ENCODE measurements at places on chromosomes 6 and 20. TPM values are rescaled to one million over a fixed set of nuclear protein-coding genes. Genes with fewer than 3 reads are reported as not detected.

- no peak overlapping the region for H3K27ac ChIP-seq
- H3K4me3 ChIP-seq, result no peak overlapping the region
- H3K36me3 ChIP-seq, result no peaks in the 10 kb centered on the region
- H3K27me3 ChIP-seq, result no peaks in the 10 kb centered on the region
- no peak for DNase-seq
- no peaks in the 10 kb centered on the region for H3K4me1 ChIP-seq
Observed at GRCh38 chr6:66623050-66623449, 916.0 kb upstream of the EYS start.

GRCh38 chr20:16955462-16955861 lies 207.3 kb downstream of the OTOR start:
- no peaks in the 10 kb centered on the region for H3K27me3 ChIP-seq
- H3K4me3 ChIP-seq, result no peak overlapping the region
- DNase-seq, result no peak

Gene TRPC4AP
- total RNA-seq, result 37.7 TPM

- peak overlapping the region; percentile 77 for H3K27ac ChIP-seq
- peak overlapping the region; percentile 35 for H3K4me3 ChIP-seq
- H3K27me3 ChIP-seq, result no peaks in the 10 kb centered on the region
- DNase-seq, result peak; percentile 73
- H3K36me3 ChIP-seq, result peaks cover 42% of the 10 kb centered on the region
Observed at GRCh38 chr6:15504581-15505350, 158.1 kb downstream of the DTNBP1 start.

Gene TP53RK
- 5.7 TPM for total RNA-seq

Gene MUCL3
- total RNA-seq, result not detected

DNA sequence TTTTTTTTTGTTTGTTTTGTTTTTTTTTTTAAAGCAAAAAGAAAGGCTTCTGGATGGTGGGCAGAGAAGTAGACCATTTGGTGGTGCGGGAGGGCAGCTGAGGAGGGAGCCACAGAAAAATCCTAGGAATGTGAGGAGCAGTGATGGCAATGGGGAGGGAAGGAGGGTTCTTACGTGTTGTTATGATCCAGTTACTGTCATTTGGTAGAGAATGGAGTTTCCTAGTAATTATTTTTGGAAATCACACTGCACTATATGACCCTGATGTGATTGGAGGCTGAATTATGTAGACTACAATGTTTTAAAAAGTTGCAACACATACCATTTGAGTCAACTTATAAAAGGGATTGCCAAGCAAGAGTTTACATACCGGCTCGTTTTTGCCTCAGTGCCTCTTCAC lies 22.1 kb downstream of the ADGRF5 start:
- no peaks in the 10 kb centered on the region for H3K27me3 ChIP-seq
- peak overlapping the region; percentile 23 for H3K27ac ChIP-seq
- no peaks in the 10 kb centered on the region for H3K36me3 ChIP-seq
- no peak for DNase-seq
- no peak overlapping the region for H3K4me3 ChIP-seq

DNA sequence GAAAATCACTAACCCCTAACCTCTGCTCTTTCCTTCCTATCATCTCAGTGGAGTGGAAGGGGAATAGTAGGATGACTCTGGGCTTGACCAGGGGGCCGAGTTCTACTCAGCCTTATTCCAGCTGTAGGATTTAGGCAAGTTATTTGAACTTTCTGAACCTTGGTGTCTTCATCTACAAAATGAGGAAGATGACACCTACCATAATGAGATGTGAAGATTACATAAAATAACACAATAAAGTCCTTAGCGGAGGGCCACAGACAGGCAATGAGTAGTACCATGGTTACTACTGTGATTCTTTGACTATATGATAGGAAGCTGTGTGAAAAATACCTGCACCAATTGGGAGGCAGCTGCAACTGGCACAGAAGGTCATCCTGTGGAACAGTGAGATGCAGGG lies 53.6 kb upstream of the PIM1 start:
- H3K36me3 ChIP-seq, result no peaks in the 10 kb centered on the region
- no peak for DNase-seq
- no peak overlapping the region for H3K4me3 ChIP-seq
- H3K4me1 ChIP-seq, result no peaks in the 10 kb centered on the region
- no peak overlapping the region for H3K27ac ChIP-seq

GRCh38 chr6:149483334-149483725 lies 1.5 kb downstream of the ZC3H12D start:
- no peak for DNase-seq
- no peaks in the 10 kb centered on the region for H3K36me3 ChIP-seq
- H3K27me3 ChIP-seq, result no peaks in the 10 kb centered on the region
- no peak overlapping the region for H3K4me3 ChIP-seq

- peaks cover 32% of the 10 kb centered on the region for H3K27me3 ChIP-seq
- H3K4me1 ChIP-seq, result no peaks in the 10 kb centered on the region
- H3K36me3 ChIP-seq, result no peaks in the 10 kb centered on the region
- H3K4me3 ChIP-seq, result no peak overlapping the region
Observed at GRCh38 chr20:22348010-22348409, 236.4 kb downstream of the FOXA2 start.

Gene CNR1
- 0.49 TPM for total RNA-seq

- no peak overlapping the region for H3K4me3 ChIP-seq
- H3K36me3 ChIP-seq, result no peaks in the 10 kb centered on the region
- no peak overlapping the region for H3K27ac ChIP-seq
- H3K27me3 ChIP-seq, result no peaks in the 10 kb centered on the region
- H3K4me1 ChIP-seq, result no peaks in the 10 kb centered on the region
- DNase-seq, result peak; percentile 11
Observed at GRCh38 chr20:54573838-54574237, 98.4 kb downstream of the DOK5 start.

Gene TP53TG5
- 1.5 TPM for total RNA-seq

DNA sequence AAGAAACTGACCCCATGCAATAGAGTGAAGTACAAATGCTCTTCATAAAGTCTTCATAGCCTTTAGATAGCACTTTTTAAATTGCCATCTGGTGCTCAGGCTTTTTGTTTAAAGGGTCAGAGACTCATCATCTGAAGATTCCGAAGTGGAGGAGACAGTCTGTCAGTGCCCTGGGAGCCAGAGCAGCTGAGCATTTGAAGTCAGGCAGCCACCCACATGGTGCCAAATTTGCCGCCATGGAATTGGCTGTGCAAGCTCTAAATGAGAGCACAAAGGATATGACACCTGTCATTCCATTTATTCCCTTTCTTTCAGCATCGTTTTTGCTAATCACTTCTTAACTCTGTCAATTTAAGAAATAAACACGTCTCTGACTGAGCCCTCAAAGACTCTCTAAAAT lies 32.8 kb upstream of the CEP162 start:
- H3K4me3 ChIP-seq, result no peak overlapping the region
- no peaks in the 10 kb centered on the region for H3K27me3 ChIP-seq

- no peaks in the 10 kb centered on the region for H3K27me3 ChIP-seq
- DNase-seq, result no peak
- H3K4me1 ChIP-seq, result peaks cover 30% of the 10 kb centered on the region
- peak overlapping the region; percentile 94 for H3K27ac ChIP-seq
- H3K36me3 ChIP-seq, result no peaks in the 10 kb centered on the region
Observed at GRCh38 chr6:111606620-111607115, 990 bp upstream of the TRAF3IP2 start.

Gene SLC16A10
- total RNA-seq, result 4.2 TPM

- peaks cover 46% of the 10 kb centered on the region for H3K4me1 ChIP-seq
- H3K36me3 ChIP-seq, result no peaks in the 10 kb centered on the region
- no peak for DNase-seq
- H3K27me3 ChIP-seq, result no peaks in the 10 kb centered on the region
Observed at GRCh38 chr6:139290787-139291311, 949 bp downstream of the TXLNB start.

Measured in heart right ventricle (tissue), 16 donors.